ENCODE measurements at places on chromosomes 2 and 18. TPM values are rescaled to one million over a fixed set of nuclear protein-coding genes. Genes with fewer than 3 reads are reported as not detected.

Gene AKAIN1
- not detected for total RNA-seq

Gene COX7A2L
- 197 TPM for total RNA-seq

Gene LHCGR
- not detected for total RNA-seq

Gene LYPD6
- 4.5 TPM for total RNA-seq

Gene VWA3B
- not detected for total RNA-seq

Gene KRTCAP3
- total RNA-seq = not detected

Gene PSMA8
- not detected for total RNA-seq

Gene ASPRV1
- total RNA-seq = 0.34 TPM

Gene HNMT
- 26.5 TPM for total RNA-seq

Gene TUBB8B
- total RNA-seq = not detected

Measured in bronchus fibroblast of lung (primary cell).